Activated CD8-positive, alpha-beta T cell treated with anti-CD3 and anti-CD28 coated beads for 36 hours (primary cell): ENCODE measurements at places on chromosomes 2 and 18. TPM values are rescaled to one million over a fixed set of nuclear protein-coding genes. Genes with fewer than 3 reads are reported as not detected.

GRCh38 chr18:59062643-59063006 is 77.1 kb upstream of the SEC11C start:
- DNase-seq, result no peak

The LDLRAD4 gene
- total RNA-seq, result 37.3 TPM

The EPHA4 gene
- 2.3 TPM for total RNA-seq

The ALPI gene
- not detected for total RNA-seq

DNA sequence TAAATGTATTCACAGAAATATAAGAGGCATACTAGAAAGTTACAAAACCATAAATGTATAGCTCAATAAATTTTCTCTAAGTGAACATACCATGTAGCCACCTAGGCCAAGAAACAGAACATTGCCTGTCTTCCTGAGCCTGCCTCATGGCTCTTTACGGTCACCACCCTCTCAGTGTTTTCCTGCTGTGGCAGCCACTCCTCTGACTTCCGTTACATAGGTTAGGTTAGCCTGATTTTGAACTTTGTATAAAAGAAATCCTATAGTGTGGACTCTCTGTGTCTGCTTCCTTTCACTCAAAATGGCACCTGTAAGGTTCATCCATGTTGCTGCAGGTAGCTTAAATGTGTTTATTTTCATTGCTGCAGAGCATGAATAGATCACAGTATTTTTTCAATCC is 11.6 kb upstream of the ST3GAL5 start:
- DNase-seq, result no peak

- peak; percentile 15 for DNase-seq
Measured at GRCh38 chr18:71398531-71398930, 1109.7 kb downstream of the SOCS6 start.

DNA sequence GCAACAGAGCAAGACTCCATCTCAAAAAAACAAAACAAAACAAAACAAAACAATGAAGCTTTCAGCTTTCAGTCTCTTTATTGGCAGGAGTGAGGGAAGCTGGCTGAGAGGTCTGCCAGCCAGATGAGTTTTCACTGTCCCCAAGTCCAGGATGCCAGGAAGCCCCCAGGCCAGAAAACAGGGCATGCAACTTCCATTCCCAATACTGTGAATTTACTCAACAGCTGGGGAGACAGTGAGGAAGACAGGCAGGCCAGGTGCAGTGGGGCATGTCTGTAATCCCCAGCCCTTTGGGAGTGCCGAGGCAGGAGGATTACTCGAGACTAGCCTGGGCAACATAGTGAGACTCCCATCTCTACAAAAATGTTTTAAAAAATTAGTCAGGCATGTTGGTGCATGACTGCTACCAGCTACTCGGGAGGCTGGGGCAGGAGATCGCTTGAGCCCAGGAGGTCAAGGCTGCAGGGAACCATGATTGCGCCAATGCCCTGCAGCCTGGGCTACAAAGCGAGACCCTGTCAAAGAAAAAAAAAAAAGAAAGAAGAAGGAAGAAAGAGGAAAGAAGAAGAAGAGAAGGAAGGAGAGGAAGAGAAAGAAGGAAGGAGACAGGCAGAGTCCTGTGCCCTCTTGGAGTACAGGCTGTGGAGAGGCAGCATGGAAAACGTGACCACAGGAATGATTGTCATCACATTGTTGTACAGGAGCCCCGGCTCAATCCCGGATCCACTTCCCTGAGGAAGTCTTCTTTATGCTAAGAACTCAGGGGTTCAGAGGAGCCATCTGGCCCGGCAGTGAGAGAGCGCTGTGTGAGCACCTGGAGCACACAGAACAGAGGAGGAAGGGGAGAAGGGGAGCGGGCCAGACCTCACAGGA is 29.2 kb upstream of the POMC start:
- no peak for DNase-seq

- no peak for DNase-seq
Measured at GRCh38 chr2:54995553-54995952, 54.7 kb downstream of the RTN4 start.

DNA sequence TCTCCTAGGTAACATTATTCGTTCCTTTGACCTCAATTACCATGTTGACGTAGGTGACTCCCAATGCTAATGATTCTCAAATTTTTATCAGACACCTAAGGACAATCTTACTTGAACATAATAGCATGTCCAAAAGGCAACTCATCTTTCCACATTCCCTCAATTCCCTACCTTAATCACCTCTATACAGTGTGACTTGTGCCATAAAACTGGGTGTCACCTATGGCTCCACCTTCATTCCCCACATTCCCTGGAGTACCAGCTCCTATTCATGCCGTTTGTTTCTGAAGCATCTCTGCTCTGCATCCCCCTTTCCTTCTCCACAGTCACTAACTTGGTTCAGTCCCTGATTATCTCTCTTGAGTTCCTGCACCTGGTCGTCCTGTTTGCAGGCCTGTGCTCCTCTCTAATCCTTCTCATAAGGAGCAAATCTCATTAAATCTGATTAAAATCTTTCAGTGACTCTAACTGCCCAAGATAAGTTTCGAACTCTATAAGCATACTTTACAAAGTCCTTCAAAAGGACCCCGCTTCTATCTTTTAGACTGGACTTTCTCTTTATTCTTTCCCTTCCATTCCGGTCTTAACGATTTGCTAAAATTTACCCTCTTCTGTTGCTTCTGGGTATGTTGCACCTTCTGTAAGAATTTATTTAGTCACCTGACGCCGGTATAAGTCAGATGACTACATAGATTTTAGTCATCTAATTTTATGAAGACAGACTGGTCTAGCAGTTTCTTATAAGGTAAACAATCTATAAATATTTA is 128.7 kb downstream of the OSBPL1A start:
- no peak for DNase-seq

The ABI2 gene
- 35.3 TPM for total RNA-seq

- no peak for DNase-seq
Measured at GRCh38 chr2:4895371-4895770, 796.8 kb upstream of the SOX11 start.

The SLC9A2 gene
- 0.18 TPM for total RNA-seq

DNA sequence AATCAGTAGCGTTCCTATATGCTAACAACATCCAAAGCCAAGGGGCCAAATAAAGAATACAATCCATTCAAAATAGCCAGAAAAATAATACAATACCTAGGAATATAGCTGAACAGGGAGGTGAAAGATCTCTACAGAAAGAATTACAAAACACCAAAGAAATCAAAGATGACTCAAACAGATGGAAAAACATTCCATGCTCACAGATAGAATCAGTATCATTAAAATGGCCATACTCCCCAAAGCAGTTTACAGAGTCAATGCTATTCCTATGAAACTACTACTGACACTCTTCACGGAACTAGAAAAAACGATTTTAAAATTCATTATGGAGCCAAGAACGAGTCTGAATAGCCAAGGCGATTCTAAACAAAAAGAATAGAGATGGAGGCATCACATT is 57.4 kb downstream of the CCBE1 start:
- DNase-seq, result no peak

The VAMP5 gene
- total RNA-seq, result 28.0 TPM

The COL4A3 gene
- not detected for total RNA-seq

The FBXO15 gene
- 2.1 TPM for total RNA-seq

DNA sequence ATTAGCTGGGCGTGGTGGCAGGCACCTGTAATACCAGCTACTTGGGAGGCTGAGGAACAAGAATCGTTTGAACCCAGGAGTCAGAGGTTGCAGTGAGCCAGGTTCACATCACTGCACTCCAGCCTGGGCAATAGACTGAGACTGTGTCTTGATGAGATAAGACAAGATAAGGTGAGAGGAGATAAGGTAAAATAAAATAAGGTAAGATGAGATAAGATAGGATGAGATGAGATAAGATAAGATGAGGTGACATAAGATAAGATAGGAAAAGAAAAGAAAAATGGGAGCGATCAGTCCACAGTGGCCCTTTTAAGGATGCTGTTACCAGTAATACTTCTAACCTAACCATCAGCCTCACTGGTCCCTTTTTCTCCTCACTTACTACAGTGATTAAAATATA is 134.3 kb upstream of the UNC80 start:
- no peak for DNase-seq

The GKN1 gene
- not detected for total RNA-seq

DNA sequence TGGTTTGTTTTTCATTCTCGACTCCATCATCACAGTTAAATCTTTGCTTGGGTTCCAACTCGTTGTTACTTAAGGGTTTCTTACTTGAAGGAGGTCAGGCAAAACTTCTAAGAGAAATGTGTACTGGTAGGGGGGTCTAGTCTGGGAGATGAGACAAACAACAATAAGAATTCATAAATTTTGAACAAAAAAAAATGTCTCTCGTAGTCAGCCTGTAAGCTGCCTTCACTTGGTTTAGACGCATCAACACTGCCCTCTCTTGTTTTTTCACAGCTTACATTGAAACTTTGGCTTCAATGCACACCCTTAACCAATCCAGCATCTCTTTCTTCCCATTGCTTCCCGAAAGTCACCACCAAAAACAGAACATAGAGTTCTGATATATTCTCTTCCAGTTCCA is 576.4 kb upstream of the PIK3C3 start:
- no peak for DNase-seq

GRCh38 chr2:127422559-127423477 is 4.6 kb downstream of the PROC start:
- peak; percentile 31 for DNase-seq

GRCh38 chr18:23182606-23183005 is 47.3 kb downstream of the CABLES1 start:
- no peak for DNase-seq

The GPR45 gene
- not detected for total RNA-seq

DNA sequence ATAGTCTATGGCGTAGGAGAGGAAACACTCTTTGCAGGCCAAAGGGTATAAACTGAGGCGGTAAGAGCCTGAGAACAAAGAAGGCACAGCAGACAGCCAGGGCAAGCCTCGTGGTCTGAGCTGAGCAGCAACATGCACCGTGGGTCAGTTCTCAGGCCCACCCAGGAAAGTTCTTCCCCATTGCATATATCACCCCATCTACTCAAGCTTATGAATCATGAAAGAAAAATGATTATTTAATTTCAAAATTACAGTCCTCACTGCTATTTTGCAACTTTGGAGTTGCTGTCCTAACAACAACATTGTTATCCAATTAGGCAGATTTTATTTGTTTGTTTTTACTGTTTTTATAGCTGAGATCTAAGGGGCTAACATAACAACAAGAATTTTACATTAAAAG is 54.7 kb upstream of the RIOK3 start:
- no peak for DNase-seq

- DNase-seq, result no peak
Measured at GRCh38 chr2:39492716-39493115, 55.6 kb upstream of the MAP4K3 start.

The CPLX4 gene
- total RNA-seq, result not detected

GRCh38 chr2:144469798-144470197 is 50.1 kb downstream of the ZEB2 start:
- no peak for DNase-seq

The CCL20 gene
- 5.3 TPM for total RNA-seq

DNA sequence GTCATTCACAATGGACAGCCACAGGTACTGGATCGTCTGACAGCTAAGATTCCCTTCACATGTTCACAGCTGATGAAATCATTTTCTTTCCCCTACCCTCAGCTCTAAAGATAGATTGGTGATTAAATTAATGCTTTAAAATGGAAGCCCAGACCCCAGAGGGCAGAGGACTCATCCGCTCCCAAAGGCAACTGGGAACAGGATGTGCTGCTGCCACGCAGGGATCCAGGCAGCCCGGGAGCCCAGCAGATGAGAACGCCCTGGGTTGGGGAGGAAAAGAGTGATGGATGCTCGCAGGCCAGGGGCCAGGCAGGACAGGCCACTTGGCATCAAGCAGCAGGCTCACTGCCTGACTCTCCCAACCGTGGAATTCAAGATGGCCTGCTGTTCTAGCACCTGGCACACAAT is 41.3 kb downstream of the HDHD2 start:
- DNase-seq, result no peak

GRCh38 chr18:79465392-79465991 is 69.8 kb downstream of the NFATC1 start:
- DNase-seq, result no peak

The SLC4A5 gene
- total RNA-seq, result 2.0 TPM

- no peak for DNase-seq
Measured at GRCh38 chr18:35467624-35468016, 30.1 kb downstream of the INO80C start.

GRCh38 chr2:207768168-207768865 is 1.4 kb downstream of the FZD5 start:
- peak; percentile 48 for DNase-seq

The WDR33 gene
- total RNA-seq, result 71.4 TPM

The TTR gene
- not detected for total RNA-seq

- DNase-seq, result no peak
Measured at GRCh38 chr2:112880696-112881095, 30.3 kb upstream of the IL37 start.

DNA sequence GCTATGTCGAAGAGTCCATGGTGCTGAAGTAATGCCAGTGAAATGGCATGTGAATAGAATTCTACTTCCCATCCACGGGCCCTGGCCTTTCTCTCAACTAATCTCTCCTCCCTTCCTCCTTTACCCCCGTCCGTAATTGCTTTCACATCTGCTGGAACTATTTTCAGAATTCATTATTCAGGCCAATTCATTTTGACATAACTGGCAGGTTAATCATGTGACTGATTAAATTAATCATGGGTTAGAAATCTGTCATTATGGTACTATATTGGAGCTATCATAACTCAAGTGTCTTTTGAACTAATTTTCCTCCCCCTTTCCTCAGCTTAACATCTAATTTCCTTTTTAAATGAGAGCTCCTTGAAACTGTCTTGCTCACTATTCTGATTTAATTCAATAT is 66.9 kb downstream of the ZDBF2 start:
- no peak for DNase-seq

- no peak for DNase-seq
Measured at GRCh38 chr2:32129086-32129485, 36.6 kb upstream of the SLC30A6 start.

DNA sequence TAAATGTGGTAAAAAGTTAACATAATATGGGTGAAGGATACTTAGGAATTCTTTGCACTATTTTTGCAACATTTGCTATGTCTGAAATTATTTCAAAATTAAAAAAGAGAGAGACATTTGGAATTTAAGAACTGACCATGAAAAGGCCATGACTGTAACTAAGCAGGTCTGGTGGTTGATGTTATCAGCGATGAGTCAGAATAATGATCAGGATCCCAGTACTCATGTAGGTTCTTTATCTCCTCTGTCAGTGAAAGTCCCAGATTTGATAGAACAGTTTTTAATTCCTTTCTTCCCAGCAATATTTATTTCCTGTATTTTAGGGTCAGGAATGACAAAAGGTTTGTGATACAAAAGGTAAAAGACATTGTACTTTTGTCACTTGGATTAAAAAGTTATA is 242.4 kb upstream of the ZNF521 start:
- DNase-seq, result no peak
